SIG-M5 (cell line): ENCODE measurements at places on chromosomes 4 and X.

DNA sequence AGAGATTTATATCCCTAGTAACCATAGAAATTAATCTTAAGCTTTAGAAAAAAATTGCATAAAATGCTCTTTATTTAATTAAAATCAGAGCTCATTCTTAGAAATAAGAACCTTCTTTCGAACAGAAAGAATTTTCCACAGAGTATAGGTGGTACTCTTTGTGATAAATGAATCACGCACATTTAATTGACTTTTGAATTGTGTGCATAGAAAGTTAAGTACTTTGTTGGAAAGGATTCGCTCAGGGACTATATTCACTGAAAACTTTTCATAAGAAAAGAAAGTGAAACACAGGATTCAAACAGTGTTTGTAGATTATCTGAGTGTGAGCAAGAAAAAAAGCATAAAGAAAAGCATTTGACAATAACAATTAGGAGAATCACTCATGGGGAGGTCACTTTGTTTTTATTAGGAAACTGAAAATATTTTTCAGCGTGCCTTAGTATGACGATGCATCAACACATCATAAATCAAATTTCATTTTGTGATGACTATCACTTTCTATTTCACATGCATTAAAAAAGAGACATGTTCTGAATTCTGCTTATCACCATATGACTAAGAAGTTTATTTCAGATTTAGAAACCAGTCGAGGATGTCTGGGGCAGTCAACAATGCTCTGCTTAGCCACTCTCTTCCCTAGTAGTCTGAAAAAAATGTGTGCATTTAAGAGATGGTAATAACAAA, 49.5 kb downstream of the STX18 start:
- no peak for DNase-seq

GRCh38 chr4:174122705-174123104, 160.8 kb downstream of the FBXO8 start:
- no peak for DNase-seq

DNA sequence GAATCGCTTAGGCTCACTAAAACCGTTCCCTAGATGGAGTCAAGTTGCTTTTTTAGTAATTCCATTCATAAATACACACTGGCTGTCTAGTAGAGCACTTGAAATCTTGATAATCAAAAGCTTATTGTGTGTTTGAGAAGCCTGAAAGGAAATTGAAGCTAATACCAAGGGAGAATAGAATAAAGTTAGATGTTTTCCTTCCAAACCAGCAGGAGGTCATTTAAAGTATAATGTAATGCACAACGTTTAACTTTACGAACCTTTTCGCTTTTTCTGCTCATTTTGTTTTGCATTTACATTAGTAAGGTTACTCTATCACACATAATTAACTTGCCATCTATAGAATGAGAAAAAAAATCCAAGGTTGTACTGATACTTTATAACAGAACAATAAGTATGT, 440.9 kb downstream of the NKX6-1 start:
- no peak for DNase-seq

DNA sequence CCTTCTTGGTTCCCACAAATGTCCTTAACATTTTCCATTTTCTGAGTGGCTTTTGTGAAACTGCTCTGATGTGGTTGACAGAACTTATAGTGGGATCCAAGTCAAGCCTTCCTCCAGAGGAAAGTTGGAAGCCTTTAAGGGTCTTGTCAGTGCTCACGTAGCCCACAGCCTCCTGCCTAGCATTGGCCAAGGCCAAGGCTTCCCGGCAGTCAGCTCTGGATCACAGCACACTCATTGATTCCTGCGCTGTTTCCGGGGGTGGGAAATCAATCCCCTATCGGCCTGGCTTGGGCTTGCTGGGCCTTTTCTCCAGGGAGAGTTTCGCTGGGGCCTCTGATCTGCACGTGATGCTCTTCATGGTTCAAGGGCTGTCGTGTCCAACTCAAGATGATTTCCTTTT, 76.1 kb downstream of the SLC9A6 start:
- DNase-seq, result no peak

DNA sequence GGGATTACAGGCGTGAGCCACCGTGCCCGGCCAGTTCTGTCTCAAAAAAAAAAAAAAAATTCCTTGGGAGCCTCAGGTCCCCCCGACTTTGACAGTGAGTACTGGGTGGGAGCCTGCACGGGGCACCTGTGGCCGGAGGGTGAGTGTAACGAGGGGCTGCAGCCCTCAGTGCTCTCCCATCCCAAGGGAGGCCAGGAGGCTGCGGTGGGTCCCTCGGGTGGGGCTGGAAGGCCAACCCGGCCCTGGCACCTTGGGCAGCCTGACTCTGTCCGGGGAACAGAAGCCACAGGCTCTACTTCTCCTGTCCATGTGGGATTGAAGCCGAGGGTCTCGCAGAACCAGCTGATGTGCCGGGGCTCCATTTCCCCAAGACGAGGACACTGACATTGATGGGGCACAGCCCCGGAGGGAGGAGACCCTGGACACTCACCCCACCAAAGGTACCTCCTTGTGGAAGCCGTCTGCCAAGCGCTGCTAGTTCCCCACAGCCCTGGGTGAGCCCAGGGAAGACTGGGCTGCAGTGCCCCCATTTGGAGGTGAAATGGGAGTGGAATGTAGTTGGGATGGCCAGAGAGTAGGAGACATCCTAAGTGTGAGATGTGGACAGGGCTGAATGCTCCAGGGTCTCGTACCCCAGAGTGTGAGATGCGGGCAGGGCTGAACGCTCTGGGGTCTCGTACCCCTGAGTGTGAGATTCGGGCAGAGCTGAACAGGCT, 2.3 kb upstream of the SLC26A1 start:
- DNase-seq, result no peak

GRCh38 chr4:3721186-3721585, 45.0 kb upstream of the ADRA2C start:
- DNase-seq, result no peak

GRCh38 chr4:169665046-169665737, 44.8 kb downstream of the CLCN3 start:
- DNase-seq, result no peak

DNA sequence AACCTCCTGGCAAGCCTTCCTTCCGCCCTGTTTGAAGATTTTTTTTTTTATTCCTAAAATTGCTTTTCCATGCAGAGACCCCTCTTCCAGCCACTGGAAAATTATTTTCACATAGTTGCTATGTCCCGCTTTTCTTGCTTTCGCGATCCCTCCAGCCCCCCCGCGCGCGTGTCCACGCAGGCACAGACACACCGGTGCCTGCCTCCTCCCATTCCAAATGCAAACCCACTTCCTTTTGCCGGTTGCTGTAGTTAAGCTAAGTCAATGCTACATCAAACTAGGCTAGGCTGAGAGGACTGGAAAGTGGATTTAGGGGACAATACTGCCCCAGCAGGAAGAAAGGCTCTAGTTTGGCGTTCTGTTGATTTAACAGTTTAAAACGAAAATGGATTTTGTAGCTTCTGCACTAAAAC, 111.0 kb downstream of the DHX15 start:
- no peak for DNase-seq

GRCh38 chr4:155597933-155598451, 68.7 kb upstream of the GUCY1A1 start:
- DNase-seq, result no peak

DNA sequence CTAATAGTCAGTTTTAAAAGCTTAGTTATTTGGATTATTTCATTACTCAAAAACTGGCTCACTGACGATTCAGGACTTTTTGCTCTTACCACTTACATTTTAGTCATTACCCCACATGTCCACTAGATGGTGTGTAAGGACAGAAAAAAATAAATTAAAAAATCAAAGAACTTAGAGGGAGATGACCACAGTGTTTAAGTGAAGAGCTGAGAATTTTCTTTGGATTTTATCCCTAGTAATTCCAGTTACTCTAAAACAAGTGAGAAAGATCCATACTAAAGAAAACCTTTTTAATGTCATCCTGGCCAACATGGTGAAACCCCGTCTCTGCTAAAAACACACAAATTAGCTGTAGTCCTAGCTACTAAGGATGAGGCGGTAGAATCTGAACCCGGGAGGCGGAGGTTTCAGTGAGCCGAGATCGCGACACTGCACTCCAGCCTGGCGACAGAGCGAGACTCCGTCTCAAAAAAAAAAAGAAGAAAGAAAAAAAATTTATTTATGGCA, 26.4 kb upstream of the TMPRSS11B start:
- DNase-seq, result no peak

GRCh38 chr4:152462047-152462446, 73.8 kb downstream of the FBXW7 start:
- no peak for DNase-seq

DNA sequence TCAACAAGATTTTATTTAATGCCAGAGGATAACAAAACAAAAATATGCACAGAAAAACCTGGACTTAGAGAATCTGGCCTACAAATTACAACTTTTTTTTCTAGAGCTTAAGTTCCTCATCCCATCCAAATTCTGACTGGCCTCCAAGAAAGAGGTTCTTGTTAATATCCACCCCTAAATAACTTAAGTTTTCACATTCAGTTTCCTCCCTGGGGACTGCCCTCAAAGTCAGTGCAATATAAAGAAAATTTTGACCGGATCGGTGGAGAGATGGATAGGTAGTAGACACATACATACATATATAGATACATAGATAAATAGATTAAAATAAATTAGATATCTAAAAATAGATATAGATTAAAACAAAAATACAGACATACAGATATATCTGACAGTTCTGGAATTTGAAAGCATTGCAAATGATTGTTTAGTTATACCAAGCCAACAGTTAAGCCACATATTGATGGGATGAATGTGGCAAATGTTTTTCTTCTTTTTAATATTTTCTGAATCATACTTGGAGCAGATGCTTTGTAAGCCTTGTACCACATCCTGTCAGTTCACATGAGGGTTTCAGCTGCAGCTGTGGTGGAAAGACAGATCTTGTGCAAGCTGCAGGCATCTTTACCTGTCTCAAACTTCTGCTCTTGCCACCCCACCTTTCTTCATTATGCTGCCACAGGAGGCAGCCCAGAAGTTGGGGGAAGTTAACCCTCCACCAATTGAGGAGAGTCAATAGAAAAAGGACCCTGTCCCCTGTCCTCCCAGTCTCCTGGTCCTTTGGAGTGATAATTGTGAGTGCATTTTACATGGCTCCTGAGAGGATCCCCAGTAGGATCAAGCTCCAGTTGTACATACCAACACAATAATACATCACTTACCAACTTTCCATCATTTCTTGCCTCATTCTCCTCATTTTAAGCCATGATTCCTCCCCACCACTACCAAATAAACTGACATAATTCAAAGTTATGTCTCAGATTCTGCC, 58.5 kb upstream of the PRDM8 start:
- no peak for DNase-seq

- DNase-seq, result no peak
These were observed 1.0 kb upstream of the PDGFRA start for GRCh38 chr4:54228056-54228527.

DNA sequence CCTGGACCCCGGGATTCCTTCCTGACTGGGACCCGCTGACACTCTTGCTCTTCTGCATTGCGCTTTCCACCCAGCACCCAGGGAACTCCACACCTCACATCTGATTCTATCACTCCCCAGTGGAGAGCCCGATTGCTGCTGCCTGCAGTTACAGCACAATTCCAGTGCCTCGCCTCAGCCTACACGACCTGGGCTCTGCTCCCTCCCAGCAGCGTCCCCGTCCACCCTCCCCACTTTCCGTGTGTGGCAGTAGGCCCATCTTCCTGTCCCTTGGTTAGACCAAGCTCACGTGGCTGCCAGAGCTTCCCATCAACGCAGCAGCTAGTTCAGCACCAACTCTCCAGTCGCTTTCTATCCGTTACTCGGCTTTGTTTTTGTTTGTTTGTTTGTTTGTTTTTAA, 66.6 kb upstream of the SORBS2 start:
- DNase-seq, result no peak

- no peak for DNase-seq
These were observed 261.5 kb upstream of the FTHL17 start for GRCh38 chrX:31333165-31333831.

- no peak for DNase-seq
These were observed 254.3 kb upstream of the AGA start for GRCh38 chr4:177696438-177696966.

DNA sequence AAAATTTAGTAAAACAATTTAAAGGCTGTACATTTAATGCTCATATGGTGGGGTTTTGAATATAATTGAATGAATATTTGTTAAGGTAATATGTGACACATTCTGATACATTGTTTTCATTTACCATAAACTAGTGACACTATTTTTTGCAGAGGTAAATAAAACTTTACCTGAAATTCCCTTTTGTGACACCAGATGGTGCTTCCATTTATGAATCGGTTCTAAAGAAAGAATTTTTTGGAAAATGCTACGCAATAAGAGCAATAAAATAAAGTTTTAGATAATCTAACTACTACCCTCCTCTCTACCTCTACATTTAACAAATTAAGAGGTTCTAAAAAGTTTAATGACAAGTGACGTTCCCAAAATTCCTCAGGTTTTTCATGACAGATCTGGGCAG, 448.9 kb downstream of the MAGEB5 start:
- DNase-seq, result no peak

DNA sequence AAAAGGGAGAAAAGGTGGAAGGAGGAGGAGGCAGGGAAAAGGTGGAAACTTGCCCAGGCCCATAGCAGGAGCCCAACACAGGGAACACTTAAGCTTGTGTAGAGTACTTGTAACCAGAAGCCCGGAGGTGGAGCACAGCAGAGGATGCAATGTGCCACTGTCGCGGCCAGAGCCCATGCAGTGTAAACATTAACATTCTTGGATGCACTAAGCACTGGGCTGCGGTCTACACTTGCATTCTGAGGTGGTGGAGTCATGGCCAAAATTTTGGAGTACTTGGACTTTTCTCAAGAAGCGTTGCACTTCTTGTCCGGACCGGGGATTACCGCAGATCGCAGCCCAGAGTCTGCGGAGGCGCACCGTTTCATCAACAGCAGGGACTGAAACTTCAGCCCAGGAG, 4.5 kb upstream of the RHOXF1 start:
- DNase-seq, result no peak

- no peak for DNase-seq
These were observed 21.2 kb downstream of the ZFP42 start for GRCh38 chr4:188016754-188017153.

DNA sequence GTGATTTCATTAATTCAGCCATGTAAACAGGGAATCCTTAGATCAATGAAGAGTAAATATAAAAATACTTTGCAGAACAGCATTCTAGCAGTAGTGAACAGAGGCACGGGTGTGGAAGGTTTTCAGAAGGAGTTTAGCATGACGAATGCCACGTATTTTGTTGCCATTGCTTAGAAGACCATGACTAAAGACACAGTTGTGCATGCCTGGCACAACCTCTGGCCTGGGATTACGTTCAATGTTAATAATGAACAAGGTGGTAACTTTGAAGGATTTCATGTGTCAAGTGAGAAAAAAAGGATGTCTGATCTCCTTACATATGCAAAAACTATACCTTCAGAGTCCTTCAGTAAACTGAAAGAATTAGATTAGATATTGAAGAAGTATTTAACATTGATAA, 171.9 kb downstream of the MAGEB5 start:
- no peak for DNase-seq
